Right atrium auricular region (tissue), 2 donors: ENCODE measurements at places on chromosomes 2 and 18. TPM values are rescaled to one million over a fixed set of nuclear protein-coding genes. Genes with fewer than 3 reads are reported as not detected.

The MAL gene
- 7.4 TPM for total RNA-seq

The LYPD6B gene
- total RNA-seq, result 0.28 TPM

The ALPI gene
- total RNA-seq, result not detected

- DNase-seq, result no peak
Observed at GRCh38 chr2:135169900-135170753, 118.0 kb downstream of the RAB3GAP1 start.

- DNase-seq, result no peak
Observed at GRCh38 chr2:224638301-224638823, 53.2 kb upstream of the CUL3 start.

DNA sequence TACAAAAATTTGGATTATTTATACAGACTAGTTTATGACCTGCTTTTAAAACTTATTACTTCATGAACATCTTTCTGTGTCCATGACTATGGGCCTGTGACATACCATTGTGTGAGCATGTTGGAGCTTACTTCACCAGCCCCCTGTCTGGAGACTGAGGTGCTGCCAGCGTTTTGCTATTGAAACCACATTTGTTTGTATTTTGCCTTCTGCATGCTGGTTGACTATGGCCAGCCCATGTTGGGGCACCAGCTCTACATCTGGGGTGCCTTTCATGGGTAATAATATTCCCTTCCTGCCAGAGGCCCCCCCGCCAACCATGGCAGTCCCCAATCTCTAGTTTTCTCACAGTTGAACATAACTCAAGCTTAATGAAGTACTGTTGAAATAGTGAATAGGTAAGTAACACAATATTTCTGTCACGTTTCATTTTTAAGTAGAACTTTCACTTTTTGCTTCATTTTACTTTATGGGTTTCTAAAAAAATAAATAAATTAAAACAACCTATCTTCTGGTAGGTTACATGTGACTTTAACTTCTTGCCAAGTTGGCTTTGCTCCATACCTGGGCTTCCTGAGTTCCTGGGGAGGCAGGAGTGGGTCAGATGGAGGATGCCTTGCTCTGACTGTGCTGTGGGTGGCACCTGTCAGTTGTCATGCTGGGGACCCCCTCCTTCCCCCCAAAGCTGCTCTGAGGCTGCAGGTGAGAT is 63.9 kb downstream of the DGKD start:
- peak; percentile 11 for DNase-seq

GRCh38 chr2:162381851-162382250 is 37.9 kb downstream of the GCA start:
- no peak for DNase-seq

The RNF138 gene
- 11.3 TPM for total RNA-seq

DNA sequence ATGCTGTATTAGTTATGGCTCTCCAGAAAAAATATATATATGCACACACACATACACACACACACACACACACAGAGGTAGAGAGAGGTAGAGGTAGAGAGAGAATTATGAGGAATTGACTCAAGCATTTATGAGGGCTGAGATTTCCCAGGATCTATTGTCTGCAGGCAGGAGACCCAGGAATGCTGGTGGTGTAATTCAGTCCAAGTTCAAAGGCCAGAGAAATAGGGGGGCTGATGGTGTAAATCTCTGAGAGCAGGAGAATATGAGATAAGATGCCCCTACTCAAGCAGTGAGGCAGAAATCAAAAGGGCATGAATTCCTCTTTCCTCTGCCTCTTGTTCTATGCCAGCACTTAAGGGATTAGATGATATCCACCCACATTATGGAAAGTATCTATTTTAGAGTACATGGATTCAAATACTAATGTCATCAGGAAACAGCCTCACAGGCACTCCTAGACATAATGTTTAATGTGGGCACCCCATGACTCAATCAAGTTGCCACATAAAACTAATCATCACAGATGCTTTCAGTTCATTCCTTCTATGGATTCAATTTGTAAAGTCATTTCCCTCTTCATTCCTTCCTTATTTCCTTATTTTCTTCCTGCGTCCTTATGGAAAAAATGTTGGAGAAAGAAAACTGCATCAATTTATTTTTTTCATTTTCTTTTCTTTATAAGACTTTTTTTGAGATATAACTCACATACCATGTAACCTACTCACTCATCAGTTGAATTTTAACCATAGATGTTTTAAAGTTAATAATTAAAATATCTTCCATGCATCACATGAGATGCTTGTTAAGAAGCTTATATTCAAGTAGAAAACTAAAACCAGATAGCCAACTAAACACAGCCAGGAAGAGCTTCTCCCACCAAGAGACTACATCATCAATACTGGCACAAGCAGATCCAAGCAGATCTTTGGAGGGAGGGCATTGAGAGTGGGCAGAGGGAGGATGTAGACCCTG is 406.2 kb downstream of the MBD2 start:
- DNase-seq, result no peak

GRCh38 chr18:62334120-62334519 is 9.0 kb downstream of the TNFRSF11A start:
- no peak for DNase-seq

DNA sequence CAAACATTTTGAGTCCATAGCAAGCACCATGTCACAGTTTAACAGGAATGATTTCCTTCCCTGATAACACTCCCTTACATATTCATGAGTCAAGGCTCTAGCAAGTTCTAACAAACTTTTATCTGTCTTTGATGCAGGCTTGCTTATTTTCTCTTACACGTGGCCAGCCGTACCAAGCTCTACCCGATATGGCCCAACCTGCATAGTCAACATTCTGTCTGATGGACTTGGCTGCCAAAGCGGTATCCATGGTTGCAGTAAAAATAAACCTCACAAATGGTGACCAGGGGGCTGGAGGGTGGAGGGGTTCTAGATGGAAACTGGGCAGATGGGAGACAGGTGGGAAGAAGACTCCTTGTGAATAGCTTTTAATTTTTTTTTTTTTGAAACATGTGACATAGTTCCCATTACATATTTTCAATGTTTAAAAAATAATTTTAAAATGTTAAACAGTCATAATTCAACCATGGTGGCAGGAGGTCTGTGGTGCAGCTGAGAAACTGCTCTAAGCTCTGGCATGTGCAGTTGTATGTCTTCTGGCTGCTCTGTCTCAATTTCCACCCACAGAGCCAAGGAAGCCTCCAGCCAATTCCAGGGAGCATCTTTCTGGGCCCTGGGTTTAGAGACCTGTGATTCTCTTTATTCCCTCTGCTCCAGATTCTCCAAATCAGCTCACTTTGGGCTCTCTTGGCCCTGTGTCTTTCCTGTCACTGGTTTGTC is 20.7 kb upstream of the CXCR1 start:
- no peak for DNase-seq

The FOXI3 gene
- not detected for total RNA-seq

GRCh38 chr2:12819103-12819475 is 102.4 kb downstream of the TRIB2 start:
- peak; percentile 96 for DNase-seq

The MRPS5 gene
- total RNA-seq, result 39.0 TPM

The GKN1 gene
- not detected for total RNA-seq

DNA sequence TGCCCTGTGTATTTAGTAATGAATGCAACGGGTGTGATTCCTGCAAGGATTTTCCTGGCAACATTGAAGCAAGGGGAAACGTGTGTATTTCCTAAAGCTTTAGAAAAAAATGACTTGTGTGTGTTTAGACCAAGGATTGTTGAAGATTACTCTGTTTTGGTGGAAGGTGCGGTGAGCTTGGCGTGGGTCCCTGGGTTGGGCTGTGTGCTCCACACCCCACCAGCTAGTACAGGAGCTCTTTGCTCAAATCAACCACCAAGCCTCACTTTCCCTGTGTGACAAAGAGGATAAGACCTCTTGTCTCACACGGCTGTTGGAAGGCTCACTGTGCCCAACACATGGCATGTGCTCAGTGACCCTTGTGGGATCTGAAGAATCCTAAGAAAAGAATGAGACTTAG is 21.4 kb upstream of the GREB1 start:
- DNase-seq, result no peak

The PAX8 gene
- total RNA-seq, result 0.37 TPM

The HOXD8 gene
- total RNA-seq, result 0.55 TPM

GRCh38 chr18:8249811-8250210 is 359.4 kb upstream of the RAB12 start:
- no peak for DNase-seq

DNA sequence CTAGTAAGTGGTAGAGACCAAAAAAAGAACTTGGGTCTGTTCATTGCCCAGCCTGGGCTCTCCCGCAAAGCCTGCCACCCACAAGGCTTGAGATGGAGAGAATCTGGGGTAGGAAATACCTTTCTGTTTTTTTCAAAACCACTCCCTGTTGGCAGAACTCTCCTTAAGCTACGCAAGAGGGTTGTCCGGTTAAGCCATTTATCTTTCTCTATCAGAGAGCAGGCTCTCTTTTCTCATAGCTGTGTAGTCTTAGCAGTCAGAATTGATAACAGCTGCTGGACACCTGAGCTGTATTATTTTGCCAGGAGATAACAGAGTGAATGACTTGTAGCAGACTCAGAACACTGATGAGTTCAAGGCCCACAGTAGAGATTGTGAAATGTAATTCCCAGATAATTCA is 1088.1 kb downstream of the TSN start:
- no peak for DNase-seq

The CHRND gene
- 0.19 TPM for total RNA-seq

GRCh38 chr2:145287736-145288135 is 767.8 kb upstream of the ZEB2 start:
- DNase-seq, result no peak
